ENCODE measurements at places on chromosomes 11 and 22.

DNA sequence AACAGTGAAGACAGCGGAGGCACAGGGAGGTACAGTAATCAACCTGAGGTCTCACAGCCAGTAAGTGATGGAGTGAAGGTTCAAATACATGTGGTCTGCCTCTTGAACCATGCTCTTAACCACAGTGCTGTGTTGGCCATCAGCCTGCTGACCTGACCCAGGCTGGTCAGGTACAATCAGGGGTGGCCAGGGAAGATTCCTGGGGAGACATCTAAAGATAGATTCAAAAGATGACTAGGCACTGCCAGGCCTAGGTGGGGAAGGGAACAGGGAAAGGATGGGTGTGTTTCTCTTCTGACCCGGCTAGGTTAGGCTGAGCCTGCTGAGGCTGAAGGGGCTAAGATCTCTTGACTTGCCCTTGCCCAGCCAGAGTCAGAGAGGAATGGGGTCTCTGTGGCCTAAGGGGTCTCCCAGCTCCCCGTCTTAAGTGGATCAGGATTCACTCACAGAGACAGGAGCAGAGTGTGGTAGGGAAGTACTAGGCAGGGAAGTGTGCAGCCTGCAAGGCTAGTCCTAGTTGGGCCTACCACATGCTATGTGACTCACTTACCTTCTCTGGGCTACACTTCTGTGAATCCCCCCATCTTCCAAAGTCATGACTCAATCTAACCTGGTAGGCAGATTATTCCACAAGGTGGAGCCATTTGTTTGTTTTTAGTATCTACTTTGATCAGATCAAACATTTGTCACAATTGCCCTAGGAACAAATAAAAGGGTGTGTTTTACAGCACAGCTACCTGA, 10.4 kb upstream of the SREBF2 start:
- DNase-seq: peak; percentile 52

GRCh38 chr11:46856605-46857343, 10.7 kb upstream of the CKAP5 start:
- no peak for DNase-seq

- no peak for DNase-seq
These were observed 222.8 kb downstream of the DDX10 start for GRCh38 chr11:108887436-108888238.

DNA sequence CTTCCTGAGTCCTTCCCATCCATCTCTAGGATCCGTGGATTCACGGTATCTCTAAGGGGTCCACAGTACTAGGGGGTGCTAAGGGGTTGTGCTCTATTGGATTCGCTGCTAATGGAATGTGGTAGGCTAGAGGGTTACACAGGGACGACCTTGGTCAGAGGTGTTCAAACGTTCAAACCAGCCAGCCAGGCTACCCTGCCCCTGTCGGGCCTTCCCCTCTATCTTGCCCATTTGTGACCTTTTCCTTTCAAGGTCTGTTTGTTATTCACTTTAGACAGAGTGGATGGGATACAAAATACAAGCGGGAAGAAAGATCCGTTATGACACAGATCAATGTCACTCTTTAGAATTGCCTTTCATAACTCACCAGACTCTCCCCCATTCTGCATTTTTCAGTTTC, 205.8 kb upstream of the TBCEL start:
- no peak for DNase-seq

- DNase-seq: no peak
These were observed at the start of gene LTBP3 for GRCh38 chr11:65558002-65558929. Gene LTBP3, minus strand, starts transcription at chr11:65558359. Its CDS starts 400 bp downstream, at chr11:65557959.

DNA sequence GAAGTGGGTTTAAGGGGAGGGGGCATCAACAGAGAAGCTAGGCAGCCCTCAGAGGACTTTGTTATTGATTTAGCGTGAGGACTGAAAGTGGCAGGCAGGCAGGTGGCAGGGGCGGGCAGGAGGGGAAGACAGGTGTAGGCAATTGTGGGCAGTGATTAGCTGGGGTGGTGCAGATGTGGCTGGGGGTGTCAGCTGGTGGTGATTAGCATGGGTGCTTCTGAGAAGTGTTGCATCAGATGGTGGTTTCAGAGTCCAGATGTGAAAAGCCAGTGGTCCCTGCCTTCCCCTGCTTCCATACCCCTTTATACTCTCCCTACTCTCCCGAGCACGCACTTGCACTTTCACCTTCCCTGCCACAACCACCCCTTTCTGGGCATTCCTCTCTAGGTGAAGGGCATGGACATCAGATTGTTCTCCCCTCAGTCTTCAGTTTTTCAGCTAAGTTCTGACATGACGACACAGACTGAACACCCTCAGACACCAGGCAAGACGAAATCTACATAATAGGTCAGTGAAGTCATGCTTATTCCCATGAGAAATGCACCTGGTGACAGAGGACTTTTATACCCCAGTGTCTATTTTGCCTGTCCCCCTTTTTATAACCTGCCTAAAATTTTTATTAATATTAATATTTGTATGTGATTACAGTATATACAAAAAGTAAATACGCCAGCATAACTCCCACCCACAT, 435.7 kb upstream of the CADM1 start:
- no peak for DNase-seq

DNA sequence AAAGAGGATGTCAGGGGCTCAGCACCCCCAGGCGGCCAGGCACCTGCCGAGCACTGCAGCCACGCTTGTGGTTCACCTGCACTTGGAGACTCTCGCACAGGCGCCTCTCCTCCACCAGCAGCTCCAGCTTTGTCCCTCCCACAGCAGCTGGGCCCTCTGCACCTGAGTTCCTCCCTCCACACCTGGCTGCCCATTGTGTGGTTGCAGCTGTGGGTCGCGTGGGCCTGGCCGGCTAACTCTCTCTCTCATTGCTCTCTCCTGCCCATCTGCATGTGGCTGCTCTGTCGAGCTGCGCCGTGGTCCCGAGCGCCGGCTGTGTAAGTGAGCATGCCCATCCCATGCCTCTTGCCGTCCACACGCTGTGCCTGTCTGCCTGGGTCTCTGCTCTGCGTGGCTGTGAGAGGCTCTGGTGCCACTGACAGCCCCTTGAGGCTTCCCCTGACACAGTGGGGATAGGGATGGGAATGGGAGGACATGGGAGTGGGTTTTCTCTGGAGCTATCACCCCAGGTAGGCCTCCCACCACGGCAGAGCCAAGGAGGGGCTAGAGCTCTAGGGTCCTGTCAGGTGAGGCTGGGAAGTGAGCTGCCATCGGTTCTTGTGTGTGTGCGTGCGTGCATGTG, 8.5 kb upstream of the ACR start:
- DNase-seq: no peak

GRCh38 chr11:134596404-134596803, 184.4 kb upstream of the B3GAT1 start:
- DNase-seq: no peak

- DNase-seq: no peak
These were observed 86.4 kb upstream of the SHISAL1 start for GRCh38 chr22:44398856-44399837.

DNA sequence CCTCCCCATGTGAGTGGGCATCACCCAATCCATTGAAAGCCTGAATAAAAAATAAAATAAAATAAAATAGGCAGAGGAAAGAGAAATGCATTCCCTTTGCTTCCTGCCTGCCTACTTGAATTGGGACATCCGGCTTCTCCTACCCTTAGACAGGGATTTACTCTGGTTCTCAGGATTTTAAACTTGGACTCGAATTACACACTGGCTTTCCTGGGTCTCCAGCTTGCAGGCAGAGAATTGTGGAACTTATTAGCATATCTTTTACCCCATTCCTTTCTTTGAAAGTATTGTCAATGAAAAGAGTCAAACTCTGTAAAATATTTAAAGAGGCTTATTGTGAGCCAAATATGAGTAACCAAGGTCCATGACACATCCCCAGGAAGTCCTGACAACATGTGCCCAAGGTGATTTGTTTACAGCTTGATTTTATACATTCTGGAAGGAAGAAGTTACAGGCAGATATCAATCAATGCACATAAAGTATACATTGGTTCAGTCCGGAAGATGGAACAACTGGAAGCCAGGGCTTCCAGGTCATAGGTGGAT, 78.4 kb upstream of the CCDC90B start:
- no peak for DNase-seq

- peak; percentile 2 for DNase-seq
These were observed 117.8 kb downstream of the SERGEF start for GRCh38 chr11:17894929-17895658.

DNA sequence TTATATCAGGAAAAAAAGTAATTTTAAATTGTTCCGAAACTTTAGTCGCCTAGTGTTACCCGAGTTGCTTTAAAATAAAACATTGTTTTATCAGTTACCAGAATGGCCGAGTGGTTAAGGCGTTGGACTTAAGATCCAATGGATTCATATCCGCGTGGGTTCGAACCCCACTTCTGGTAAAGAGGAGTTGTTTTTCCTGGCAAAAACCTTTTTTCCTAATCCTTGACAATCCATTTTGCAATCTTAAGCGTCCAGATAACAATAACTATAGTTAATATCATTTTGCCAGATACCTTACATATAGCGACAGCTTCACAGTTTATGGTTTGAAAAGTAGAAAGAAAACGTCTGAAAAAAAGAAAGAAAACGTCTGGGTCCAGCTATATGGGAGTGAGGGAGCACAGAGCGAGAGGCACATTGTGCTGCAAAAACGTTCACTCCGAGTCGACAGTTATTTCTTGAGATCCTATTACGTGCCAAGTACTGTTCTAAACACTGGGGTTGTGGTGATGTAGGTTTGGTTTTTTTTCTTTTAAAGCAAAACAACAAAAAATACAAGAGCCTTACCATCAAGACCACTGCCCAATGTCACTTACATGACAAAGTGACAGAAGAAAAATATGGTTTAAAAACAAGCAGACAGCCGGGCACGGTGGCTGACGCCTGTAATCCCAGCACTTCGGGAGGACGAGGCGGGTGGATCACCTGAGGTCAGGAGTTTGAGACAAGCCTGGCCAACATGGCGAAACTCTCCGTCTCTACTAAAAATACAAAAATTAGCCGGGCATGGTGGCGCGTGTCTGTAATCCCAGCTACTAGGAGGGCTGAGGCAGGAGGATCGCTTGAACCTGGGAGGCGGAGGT, 40.6 kb downstream of the OR4D9 start:
- DNase-seq: peak; percentile 75

GRCh38 chr22:32708830-32709229, 92.7 kb upstream of the TIMP3 start:
- no peak for DNase-seq

DNA sequence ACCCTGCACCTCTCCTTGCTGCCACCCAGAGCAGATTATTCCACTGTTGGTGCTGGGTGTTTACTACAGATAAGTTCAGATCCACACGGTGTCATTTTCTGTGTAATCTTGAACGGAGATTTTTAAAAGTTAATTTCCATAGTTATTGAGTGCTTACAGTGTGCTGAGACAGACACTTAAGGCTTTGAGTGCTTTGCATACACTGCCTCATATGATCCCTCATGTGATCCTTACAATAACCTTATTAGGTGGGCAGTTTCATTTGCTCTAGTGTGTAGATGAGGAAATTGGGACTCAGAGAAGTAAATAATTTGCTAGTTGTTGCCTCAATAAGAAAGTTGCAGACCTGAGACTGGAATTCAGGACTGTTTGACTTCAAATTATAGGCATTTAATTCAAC, 32.3 kb upstream of the ME3 start:
- DNase-seq: no peak
